ENCODE measurements at places on chromosomes 5 and 9.
A peak's percentile ranks its signal among the peaks of the same experiment; 100 is the strongest.

DNA sequence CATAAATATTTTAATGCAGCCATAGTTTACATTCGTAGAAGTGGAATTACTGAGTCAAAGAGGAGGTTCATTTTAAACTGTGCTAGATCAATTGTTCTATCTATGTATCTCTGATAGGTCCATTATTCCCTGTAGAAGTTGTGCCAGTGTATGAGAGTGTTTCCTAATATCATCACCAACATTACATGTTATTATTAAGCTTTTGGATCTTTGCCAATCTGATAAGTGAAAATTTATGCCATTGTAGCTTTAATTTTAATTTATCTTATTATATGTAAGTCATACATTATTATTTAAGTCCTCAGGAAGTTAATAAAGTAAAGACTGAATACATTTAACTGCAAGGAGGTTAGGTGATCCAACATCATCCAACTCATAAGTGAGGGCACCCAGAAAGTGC, 10.9 kb upstream of the GAS1 start:
- no peak for DNase-seq

GRCh38 chr9:104795857-104796256, 31.9 kb downstream of the NIPSNAP3B start:
- no peak for DNase-seq

DNA sequence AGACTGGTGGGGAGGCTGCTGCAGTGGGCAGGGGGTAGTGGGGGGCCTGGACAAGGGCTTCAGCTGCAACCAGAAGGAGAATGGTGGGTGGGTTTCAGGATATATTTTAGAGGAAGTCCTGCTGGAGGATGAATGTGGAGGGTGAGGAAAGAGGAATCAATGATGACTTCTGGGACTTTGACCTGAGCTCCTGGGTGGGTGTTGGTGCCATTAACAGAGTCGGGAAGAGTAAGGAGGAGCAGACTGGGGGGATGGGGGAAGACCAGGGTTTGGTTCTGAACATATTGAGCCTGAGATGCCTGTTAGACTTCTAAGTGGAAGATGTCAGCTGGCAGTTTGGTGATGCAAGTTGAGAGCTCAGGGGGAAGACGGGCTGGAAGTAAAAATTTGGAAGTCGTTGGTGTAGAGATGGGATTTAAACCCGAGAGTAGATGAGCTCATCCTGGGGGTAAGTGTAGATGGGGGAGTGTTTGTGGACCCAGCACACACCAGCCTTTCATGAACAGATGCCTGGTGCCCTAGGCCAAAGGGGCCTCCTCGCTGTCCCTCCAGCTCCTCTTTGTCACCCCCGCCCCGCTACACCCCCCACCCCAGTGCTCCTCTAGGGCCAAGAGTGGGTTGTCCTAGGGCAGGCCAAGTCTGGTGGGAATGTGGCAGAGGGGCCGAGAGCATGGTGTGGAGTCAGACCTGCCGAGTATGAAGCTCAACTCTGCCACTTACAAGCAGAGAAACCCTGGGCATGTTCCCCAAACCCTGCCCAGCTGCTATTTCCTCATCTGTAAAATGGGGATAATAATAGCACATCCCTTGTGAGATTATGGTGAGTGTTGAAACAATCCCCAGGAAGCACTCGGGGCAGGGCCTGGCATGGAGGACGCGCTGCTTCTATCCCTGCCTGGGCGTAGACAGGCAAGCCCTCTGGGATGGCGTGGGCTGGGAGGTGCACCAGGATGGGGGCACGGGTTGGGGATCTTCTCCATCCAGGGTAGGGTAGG, 4.0 kb downstream of the DNM1 start:
- no peak for DNase-seq

- DNase-seq = no peak
Observed at GRCh38 chr5:59317774-59318205, 575.7 kb downstream of the PDE4D start.

GRCh38 chr9:127833555-127833954, 20.9 kb downstream of the ENG start:
- DNase-seq = no peak

DNA sequence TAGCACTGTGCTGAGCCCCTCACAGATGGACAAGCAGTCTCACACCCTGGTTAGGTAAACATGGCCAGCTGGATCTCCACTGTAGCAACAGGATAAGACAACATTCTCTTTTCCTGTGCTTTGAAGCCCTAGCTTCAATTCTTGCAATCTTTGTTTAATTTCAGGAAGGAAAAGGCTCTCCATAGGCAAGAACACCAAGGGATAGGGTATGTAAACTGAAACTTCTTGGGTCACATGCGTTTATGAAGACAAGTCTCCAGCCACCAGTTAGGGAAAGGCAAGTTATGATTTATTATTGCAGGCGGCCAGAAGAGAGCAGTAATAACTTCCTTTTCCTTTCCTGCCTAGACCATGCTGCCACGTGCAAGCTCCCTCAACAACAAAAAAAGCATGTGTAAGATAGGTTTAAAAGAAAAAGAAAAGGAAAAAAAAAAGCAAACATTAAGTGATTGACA, 50.1 kb upstream of the POU5F2 start:
- DNase-seq = no peak

DNA sequence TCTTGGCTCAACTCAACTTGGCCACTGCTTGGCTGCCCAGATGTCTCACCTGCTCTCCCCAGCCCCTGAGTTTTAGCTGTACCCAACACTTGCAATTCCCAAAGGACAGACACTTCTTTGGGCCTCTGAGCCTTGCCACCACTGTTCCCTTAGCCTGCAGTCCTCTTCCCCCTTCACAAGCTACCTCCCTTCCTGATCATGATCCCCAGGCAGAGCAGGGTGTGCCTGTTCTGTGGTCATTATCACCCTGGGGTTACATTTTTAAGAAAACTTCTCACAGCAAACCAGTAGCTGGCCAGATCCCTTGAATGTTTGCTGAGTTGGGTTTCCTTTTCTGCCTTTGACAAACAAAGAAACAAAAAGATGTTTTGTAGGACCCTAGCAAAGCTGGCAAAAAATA, 87.5 kb upstream of the PRRC1 start:
- no peak for DNase-seq

GRCh38 chr5:53368516-53368915, 111.9 kb upstream of the FST start:
- DNase-seq = no peak

DNA sequence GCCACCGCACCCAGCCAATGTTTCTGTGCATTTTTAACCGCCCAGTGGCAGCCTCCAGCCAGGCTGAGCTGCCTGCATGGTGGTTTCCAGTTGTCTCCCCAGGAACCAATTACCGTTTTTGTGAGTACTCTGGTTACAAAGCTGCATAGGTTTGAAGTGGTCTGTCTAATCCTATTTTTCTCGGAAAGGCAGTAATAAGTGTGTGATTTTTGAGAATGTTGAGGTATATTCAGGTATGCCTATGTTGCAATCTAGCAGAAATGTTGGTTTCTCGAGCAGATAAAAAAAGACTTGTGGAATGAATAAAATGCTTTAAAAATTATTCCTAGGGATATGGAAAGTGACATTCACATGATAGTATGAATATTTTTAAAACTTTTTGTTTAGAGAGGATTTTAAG, 41.5 kb upstream of the ANKH start:
- no peak for DNase-seq

GRCh38 chr5:61069150-61069549, 93.1 kb downstream of the SMIM15 start:
- no peak for DNase-seq

- DNase-seq = no peak
Observed at GRCh38 chr9:109107402-109108240, 12.1 kb downstream of the TMEM245 start.

DNA sequence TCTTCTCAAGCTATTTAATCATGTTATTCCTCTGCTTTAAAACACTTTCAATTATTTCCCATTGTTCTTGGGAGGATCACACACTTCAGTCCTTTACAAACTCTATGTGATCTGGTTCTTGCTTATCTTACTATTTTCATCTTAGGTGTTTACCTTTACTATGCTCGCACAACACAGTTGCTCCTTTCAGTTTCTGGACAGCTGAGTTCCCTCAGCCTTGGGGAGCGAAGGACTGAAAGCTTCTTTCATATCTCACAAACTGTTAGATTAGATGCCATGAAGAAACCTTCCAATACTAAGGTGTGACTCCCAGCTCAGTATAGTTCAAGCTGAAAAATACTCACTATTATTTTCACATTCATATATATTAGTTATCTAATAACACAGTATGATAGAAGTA, 117.9 kb downstream of the CDC42SE2 start:
- no peak for DNase-seq

DNA sequence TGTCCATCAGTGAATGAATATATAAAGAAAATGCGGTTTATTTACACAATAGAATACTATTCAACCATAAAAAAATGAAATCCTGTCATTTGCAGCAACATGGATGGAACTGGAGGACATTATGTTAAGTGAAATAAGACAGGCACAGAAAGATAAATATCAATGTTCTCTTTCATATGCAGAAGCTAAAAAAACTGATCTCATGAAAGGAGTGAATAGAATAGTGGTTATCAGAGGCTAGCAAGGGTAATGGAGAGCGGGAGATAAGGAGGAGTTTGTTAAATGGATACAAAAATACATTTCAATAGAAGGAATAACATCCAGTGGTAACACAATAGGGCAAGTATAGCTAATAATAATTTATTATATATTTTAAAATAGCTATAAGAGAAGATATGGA, 65.0 kb downstream of the AGTPBP1 start:
- DNase-seq = no peak

DNA sequence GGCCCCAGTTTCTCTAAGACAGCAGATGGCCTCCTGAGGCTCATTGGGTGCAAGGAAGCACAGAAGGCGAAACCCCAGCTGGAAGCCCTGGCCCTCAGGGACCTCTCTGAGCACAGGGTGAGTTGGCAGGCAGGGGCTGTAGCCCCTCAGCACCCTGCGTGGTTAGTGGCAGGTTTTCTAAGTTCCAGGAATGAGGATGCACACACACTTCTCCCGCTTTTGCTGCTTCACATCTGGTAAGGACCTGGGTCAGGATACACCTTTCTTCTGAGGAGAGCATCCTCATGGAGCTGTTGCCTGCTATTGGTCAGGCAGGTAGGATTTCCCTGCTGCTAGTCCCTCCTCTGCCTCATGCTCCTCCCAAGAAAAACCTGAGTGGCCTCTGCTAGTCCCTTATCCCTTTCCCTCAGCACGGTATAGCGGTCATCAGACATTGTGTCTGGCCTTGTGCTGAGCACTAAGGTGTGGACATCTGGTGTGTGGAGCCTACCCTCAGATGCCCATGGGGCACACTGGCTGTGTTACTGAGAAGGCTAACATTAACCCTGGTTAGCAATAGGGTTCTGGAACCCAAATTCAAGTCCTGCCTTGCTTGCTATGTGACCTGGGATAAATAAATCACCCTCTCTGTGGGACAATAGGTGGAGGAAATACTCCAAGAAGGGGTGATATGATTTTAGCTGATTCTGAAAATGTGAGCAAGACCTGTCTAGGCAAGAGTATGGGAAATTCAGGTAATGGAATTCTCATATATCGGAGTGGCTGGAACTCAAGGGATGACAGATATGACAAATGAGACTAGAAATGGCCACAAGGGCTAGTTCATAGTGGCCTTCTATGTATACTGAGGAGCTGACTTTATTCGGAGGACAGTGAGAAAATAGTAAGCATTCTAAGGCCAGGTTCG, 1.6 kb downstream of the SLC22A4 start:
- no peak for DNase-seq

DNA sequence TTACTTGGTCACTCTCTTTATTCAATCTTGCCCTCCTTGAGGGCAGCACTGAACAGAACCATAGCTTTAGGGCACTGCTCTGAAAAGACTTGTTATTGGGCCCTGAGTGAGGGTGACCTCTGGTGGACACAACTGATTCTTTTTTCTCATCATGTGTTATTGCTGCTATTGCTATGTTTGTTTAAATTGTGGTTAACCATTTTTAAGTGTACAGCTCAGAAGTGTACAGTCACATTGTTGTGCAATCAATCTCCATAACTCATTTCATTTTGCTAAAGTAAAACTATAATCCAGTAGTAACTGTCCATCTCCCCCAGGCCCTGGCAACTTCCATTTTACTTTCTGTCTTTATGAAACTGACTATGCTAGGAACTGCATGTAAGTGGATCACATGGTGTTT, 351.1 kb upstream of the RIOK2 start:
- no peak for DNase-seq

- DNase-seq = no peak
Observed at GRCh38 chr9:121892706-121893105, 200.4 kb downstream of the TTLL11 start.

- peak; percentile 72 for DNase-seq
Observed at GRCh38 chr5:159207686-159208513, 1.5 kb downstream of the RNF145 start.

DNA sequence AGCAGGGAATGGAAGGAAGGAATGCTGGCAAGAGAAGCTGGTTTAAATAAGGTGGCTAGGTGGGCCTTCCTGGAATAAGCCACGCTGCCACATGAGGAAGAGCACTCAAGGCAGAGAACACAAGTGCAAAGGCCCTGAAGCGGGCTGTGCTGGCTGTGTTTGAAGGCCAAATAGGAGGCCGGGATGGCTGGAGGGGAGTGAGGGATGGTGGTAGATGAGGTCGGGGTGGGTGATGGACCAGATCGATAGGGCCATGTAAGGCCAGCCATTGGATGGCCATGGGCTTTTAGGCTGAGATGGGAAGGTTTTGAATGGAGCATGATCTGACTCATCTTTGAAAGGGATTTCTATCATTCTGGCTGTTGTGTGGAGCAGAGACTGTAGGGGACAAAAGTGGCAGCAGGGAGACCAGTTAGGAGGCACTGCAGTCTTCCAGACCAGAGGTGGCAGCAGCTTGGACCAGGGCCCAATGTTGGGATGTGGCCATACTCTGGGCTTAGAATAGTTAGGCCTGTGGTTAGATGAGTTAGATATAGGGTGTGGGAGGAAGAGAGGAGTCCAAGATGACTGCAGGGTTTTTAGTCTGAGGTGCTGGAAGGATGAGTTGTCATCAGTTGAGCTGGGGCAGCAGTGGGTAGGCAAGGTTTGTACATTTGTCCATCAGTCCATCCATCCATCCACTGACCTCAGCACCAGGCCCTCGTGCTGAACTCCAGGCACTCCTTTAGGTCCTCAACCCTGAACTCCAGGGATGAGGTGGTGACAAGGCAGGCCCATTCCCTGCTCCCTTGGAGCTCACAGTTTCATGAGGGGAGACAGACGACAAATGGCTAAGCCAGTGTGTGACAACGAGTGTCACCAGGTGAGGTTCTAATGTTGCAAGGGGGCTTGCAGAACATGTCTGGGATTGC, 30.3 kb downstream of the NDST1 start:
- no peak for DNase-seq

Measured in NCI-H526 treated with DMSO at 0.1 percent for 48 hours (cell line).